ENCODE measurements at places on chromosomes 11 and 22.

DNA sequence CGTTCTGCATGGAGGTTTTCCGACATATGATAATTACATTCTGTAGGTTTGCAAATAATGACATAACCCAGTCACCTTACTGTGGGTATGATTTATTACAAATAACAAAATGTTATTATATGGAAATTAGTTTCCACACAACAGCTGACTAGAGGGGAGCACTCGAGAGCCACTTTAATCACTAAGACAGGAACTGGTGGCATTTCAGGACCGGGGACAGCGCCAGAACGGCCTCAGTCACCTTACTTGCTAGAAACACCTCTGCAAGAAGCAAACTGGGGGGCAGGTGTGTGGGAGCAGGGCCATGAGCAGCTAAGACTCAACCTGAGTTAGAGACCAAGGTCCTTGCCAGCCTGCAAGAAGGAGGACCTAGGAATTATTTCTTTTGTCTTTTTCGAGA lies 199.9 kb downstream of the DSCAML1 start:
- DNase-seq = peak; percentile 41

DNA sequence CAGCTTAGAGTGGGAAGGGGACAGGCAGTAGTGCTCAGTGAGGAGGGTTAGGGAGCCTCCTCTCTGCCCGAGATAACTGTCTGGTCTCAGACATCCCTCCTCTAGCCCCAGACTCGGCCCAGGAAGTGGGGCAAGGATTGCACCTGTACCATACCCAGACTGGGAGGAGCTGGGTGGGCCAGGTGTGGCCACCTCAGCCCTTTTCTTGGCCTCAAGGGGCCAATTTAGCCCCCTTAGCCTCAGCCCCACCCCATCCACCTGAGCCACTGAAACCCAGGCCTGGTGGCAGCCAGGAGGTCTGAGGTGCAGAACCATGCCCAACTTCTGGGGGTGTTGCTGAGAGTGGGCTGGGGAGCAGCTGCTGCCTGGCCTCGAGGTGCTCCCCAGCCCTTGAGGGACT lies 6.5 kb downstream of the RELT start:
- no peak for DNase-seq

DNA sequence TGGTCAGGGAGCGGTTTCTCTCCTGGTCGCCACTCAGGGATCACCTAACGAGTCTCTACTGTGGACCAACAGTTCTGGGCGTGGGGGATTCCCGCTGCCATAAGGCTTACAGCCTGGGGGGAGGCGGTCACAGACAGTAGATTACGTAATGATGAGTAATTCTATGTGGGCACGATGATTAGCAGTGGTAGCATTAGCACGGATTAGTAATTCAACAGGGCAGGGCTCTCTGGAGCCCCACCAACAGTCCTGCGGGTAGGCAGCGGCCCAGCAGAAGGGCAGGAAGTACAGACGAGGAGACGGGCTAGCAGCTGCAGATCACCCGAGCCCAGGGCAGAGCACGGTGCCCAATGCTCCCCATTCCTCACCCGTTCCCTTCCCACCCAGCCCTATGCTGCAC lies 3.6 kb downstream of the SHISAL1 start:
- no peak for DNase-seq

DNA sequence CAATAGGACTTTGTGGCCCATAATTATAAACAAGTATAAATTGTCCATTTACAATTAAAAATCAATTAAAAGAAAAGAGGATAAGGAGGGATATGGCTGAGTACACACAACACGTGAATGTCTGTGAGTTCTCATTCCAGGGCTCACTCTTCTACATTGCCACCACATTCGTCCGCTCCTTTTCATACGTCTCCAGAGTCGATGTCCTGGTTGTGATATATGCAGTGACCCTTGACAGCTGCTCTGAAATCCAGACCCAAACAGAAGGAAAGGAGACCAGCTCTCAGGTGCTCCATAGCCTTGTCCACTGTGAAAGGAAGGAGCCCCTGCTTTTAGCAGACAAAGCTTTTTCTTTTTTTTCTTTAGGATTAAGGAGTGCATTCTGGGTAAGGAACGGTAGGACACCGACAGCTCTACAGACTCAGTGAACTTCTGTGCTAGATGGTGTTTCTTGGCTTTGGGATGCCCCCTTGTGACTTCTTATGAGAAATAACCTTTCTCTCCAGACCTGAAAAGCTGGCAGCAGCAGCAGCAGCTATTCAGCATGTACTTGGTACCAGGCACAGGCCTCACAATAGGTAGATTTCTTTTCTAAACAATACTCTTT lies 19.7 kb upstream of the DNAJB13 start:
- peak; percentile 42 for DNase-seq

DNA sequence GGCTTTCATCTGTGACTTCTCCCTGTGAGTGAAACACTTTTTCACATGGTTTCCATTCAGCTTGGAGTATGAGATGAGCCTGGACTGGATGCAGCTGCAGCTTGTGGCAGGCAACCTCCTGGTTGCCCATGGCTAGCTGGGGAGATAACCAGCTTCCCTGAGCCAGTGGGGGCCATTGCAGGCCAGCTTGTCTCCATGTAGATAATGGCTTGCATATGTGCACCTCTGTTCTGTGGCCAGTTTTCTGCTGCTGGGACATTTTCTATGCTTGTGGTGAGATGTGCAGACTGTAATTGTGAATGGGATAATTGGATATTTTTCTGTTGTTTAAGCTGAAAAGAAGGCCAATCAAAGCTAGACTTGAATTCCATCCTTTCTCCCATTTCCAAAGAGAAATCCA lies 38.5 kb downstream of the INSC start:
- DNase-seq = no peak

- no peak for DNase-seq
These were observed 1900.7 kb upstream of the RAG2 start for GRCh38 chr11:38498721-38499120.

- no peak for DNase-seq
These were observed 27.7 kb upstream of the WNT11 start for GRCh38 chr11:76234021-76234415.

- peak; percentile 96 for DNase-seq
These were observed 44.6 kb upstream of the PPARA start for GRCh38 chr22:46105494-46106278.

GRCh38 chr22:35352214-35353111 lies 28.4 kb upstream of the HMOX1 start:
- DNase-seq = peak; percentile 63

- peak; percentile 100 for DNase-seq
These were observed 1.8 kb upstream of the CCND1 start for GRCh38 chr11:69638941-69639681.

DNA sequence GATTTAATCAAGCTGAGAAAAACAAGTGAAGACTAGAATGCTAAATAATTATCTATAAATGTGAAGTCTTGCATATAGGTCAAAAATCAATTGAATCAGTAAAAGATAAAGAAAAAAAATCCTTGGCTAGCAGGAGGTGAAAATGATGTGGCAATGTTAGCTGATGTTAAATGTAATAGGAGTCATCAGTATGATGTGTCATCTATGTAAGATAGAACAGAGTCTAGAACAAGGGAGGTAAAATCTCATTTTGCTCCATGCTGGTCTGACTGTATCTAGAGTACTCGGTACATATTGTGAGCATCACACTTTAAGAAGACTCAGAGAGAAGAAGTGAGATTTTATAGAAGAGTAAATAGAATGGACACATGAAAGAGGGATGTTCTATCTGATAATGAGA lies 721.2 kb downstream of the ETS1 start:
- no peak for DNase-seq

DNA sequence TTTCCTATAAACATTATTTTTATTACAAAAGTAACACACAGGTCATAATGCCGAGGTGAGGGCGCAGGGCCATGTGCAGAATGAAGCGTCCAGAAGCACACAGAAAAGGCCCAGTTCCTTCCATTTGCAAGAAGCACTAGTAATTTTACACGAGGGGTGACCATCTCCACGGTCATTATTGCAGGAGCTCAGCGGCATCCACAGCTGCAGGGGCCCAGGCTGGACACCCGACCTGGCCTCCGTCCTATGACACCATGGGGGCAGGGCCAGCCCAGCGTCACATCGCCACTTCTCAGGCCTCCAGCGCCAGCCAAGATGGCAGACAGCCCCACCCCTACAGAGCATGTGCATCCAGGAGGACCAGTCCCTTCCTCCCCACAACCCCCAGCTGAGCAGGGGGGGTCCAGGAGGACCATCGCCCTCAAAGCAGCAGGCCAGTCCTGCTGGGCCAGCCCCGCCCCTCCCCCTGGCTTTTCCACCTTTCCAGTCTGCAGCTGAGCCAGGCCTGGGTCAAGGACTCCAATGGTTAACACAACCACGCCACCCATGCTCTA lies 3.5 kb downstream of the IGF2 start:
- DNase-seq = no peak

GRCh38 chr11:83035070-83035854 lies 36.4 kb downstream of the RAB30 start:
- DNase-seq = no peak

DNA sequence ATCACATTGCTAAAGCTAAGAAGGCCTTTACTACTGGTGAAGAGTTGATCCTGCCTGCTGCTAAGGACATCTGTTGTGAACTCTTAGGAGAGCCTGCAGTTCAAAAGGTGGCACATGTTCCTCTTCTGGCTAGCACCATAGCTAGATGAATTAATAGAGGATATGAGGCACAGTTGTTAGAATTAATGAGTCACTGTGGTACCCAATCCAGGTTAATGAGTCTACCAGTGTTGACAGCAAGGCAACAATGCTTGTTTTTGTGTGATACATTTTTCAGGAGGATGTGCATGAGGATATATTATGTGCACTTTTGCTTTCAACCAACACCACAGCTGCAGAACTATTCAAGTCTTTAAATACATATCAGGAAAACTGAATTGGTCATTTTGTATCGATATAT lies 12.0 kb downstream of the C11orf58 start:
- DNase-seq = no peak

GRCh38 chr11:19368726-19369375 lies 128.1 kb upstream of the E2F8 start:
- no peak for DNase-seq

DNA sequence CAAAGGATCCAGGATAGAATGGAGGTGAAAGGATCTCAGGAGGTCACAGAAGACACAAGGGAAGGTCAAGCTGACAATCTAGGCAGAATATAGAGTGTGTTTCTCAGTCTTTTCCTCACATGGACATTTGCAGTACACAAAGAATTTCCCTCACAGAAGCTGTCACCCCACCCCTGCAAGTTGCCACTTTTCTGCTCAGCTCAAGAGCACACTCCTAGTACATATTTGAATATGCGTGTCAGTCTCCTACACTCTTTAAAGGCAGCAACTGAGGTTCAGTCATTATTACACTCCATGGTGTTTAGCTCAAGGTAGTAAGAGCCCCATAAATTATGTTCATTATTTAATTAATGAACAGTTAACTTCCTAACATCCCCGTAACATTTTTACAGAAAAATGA lies 59.1 kb downstream of the ETS1 start:
- no peak for DNase-seq

DNA sequence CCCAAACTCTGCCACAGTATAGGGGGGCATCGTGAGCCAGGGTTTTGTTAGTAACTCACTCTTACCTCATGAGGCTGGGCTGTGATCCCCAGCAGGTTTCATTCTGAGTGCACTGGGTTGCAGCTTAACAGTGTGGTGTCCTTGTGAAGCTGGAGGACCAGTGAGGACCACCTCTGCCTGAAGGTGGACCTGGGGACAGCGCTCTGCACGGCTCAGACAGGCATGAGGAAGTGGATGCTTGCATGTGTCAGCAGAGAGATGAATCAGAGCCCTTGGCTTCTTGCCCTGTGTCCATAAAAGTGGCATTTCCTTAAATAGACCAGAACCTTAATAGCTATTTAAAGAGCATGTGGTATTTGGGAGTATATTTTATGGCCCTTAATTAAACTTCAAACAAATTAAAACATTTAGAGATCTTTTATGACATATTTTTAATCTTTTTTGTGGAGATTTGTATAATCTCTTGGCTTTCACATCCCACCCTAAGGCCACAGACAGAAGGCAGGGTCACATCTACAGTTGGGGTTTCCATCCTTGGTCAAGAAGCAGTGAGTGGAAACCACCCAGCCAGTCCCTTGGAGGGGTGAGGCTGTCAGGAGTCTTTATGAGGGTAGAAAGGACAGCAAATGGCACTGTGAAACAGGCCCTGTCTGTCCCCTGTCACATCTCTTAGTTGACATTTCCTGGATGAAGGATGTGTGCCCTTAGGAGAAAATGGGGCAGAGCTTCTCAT lies 24.8 kb upstream of the ADORA2A start:
- no peak for DNase-seq

DNA sequence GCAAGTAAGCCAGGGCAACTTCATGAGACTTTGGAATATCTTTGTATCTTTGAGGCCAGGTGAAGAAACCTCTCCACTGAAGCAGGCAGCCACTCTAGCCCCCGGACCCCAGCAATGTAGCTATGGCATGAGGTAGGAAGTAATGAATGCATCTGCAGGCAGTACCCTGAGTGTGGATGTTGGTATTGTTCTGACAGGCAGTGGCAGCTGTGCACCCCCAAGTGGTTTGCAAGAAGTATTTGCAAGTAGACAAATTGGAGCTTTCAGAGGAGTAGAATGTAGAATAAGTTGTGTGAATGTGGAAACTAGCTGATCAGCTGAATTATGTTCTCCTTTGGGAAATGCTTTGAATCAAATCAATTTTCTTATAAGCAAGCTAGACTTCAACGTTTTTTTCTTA lies 194.4 kb upstream of the PGR start:
- DNase-seq = no peak

DNA sequence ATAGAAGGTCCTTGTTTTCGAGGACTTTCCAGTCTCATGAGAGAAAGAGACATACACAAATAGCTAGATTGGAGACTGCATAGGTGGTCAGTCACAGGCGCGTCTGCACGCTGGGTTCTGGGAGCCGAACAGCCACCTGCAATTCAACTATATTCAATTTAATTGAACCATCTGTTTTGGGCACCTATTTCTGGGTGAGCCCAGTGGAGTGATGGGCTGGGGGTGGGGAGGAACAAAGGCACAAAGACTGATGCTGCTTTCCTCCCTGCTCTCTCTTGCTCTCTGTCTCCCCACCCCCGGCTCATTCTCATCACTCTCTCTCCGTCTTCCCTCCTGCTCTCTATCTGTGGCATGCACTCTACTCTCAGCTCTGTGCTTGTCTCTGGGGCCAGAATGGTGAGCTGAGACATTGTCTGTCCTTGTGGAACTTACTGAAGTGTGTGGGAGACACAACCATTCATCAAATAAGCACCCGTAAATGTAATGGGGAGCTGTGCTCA lies 48.1 kb upstream of the B3GAT1 start:
- DNase-seq = no peak

- DNase-seq = no peak
These were observed 6.8 kb downstream of the MPST start for GRCh38 chr22:37026325-37026724.

- DNase-seq = no peak
These were observed 9.7 kb upstream of the TXNRD2 start for GRCh38 chr22:19951346-19951745.

DNA sequence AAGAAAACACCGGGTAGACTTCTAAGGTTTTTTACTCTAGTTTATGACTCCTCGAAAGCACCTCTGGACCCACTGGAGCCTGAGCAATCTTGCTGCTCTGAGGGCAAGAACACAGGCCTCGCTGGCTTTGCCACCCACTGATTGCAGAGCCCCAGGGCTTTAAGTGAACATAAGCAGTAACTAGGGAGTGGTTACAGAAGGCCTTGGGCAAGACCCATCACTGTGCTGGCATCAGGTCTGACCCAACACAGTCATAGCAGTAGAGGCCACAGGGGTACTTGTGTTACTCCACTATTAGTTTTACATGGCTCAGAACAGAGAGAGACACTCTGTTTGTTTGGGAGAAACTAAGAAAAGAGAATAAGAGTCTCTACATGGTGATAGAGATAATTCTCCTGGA lies 684.5 kb downstream of the FAM181B start:
- DNase-seq = no peak
